ENCODE measurements at places on chromosomes 7 and 10.
A peak's percentile ranks its signal among the peaks of the same experiment; 100 is the strongest.

DNA sequence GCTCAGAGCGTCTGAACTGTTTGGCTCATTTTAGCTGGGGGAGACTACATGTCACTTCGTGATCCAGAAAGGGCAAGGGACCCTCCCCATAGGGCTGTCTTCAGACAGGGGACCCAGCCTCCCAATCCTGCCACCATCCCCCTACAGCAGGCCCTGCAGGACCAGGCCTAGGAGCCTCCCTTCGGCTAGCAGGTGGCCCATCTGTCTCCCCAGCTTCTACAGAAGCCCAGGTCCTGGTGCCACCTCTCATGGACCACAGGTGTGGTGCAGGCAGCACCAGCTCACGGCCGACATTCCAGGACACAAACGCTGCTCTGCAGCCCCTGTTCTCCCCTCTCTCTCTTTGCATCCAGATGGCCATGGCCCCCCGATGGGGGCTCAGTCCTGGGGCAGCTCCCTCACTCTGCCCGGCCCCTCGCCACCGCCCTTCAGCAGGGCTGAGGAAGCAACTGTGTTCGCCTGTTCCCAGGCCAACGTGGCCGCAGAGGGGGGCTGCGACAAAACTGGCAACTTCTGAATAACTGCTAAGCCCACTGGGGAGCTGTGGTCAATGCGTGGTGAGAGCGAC, 10.3 kb downstream of the TECPR1 start:
- no peak for DNase-seq

DNA sequence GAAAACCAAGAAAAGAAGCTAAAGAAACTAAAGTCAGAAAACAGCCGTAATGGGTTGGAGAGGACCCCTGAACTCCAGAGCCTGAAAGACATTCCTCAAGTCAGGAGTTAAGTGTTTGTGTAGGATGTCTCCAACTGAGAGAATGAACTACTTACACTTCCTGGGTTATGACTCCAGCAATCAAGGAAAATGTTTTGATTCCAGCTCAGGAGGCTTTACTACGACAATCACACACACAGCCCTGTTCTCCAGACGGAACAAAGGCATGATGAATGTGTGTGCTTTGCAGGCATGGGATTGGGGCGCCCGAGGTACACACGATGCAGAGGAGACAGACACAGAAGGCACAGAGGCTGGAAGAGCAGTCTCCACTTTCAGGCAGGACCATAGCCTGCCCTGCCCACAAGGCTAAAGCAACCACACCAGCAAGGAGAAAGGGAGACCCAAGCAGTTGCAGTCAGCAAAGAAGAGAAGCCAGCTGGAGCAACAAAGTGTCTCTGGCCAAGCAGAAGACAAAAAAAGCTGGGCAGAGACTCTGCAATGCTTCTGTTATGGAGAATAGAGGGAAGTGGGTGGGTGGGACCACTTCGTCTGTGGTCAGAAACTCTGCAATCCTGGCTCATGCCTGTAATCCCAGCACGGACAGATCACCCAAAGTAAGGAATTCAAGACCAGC, 89.1 kb downstream of the GRB10 start:
- DNase-seq = no peak

DNA sequence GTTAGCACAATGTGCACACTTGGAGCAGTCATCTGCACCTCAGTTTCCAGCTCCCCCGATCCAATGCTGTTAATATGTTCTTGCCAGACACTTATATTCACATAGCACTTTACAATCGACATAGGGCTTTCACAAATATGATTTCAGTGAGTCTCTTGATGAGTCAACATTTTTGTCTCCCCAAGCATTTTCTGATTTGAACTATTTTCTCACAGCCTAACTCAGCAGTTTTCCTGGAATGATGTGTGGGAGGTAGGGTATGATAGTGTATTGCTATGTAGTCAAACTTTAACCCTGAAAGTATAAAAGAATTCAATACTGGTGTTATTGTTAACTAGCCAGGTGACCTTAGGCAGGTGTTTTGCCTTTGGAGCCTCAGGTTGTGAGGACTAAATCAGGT, 82.5 kb upstream of the LRGUK start:
- no peak for DNase-seq

DNA sequence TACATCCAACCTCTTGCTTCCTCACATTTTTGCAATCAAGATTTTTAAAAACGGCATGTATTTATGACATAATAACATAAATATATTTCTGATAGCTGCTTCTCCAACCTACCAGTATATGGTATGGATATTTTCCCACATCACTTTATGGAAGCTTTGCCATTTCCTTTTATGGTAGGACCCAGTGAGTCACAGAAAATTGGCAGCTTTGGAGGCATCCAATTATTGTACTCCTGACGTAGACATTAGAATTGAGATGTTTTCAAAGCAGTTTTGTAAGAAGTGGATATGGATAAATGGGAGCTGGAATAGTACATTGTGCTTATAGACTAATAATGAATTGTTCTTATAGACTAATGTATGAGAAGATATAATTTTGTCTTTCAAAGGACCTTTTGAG, 23.8 kb upstream of the BICC1 start:
- no peak for DNase-seq

- DNase-seq = no peak
Observed at GRCh38 chr7:11642276-11642675, 189.7 kb downstream of the THSD7A start.

GRCh38 chr7:99631295-99632109, 14.8 kb downstream of the ZSCAN25 start:
- DNase-seq = no peak

DNA sequence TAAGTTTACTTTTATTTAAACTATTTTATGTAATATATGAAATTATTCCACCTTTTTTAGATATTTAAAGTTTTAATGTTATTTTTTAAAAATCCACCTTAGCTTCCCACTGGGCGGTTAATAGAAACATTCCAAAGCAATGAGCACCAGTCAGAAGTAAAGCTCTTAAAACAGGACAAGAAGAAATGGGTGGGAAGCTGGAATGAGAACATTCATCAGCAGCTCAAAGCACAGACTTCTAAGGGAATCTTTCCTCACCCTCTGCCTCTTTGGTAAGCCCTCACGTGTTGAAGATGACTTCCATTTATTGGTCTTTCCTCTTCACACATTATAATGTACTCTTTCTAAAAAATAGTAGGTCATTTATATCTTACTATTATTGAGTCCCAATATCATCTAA, 3.1 kb downstream of the AGMO start:
- no peak for DNase-seq

GRCh38 chr7:3568516-3568915, 267.5 kb downstream of the SDK1 start:
- DNase-seq = no peak

- DNase-seq = no peak
Observed at GRCh38 chr10:878895-879294, 52.6 kb downstream of the LARP4B start.

GRCh38 chr7:32952876-32953275, 4.4 kb upstream of the FKBP9 start:
- no peak for DNase-seq

GRCh38 chr10:70785190-70785589, at the start of gene TBATA:
TSS of gene TBATA (minus strand) at chr10:70785377. CDS start at chr10:70783379, 1,998 bp downstream.
- DNase-seq = peak; percentile 53

DNA sequence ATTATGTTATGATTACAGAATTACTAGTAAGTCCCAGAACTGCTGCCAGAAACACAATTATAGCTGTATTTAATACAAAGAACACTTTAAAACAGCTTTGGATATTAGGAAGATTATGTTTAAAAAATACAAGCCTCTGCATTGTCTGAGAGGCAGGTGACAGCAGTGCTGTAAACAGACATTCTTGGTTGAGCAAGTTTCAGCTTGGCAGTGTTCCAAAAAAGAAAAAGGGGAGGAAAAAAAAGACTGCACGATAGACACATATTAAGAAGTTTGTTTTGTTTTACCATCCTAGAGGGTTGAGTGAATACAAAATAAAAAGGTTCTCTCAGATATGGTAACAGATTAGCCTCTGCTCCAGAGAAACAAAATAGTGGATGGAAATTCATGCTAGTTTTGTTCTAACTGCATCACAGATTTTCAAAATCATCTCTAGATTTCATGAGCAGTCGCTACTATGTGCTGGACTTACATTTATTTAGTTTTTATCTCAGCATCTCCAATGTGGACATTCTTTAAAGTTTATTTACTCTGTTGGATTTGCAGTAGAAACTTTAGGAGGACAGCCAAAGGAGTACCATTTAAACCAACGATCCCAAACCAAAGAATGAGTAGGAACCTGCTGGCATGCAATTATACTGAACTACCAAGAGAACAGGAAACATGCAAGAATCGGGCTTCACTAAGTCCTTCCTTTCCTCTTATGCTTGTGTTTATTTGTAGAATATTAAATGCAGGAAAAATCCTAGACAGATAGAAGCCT, 9.0 kb downstream of the FAM204A start:
- no peak for DNase-seq

DNA sequence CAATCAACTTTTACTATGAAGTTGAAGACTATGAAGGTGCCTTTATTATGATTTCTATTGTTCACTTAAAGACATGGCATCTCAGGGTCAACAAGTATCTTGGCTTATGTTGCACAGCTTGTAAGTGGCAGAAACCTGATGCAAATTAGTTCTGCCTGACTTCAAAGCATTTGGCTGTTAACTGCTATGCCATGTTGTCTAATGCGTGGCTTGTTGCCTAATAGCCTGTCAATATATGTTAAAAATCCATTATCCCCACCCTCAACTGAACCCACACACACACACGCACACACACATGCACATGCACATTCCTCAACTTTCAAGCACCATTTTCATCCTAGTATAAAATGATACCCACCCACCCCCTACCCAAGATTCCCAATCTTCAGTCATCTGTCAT, 217.1 kb downstream of the NRG3 start:
- DNase-seq = no peak

- no peak for DNase-seq
Observed at GRCh38 chr10:91796331-91797047, 1.7 kb upstream of the TNKS2 start.

- DNase-seq = no peak
Observed at GRCh38 chr7:16514271-16514670, 12.4 kb upstream of the LRRC72 start.

DNA sequence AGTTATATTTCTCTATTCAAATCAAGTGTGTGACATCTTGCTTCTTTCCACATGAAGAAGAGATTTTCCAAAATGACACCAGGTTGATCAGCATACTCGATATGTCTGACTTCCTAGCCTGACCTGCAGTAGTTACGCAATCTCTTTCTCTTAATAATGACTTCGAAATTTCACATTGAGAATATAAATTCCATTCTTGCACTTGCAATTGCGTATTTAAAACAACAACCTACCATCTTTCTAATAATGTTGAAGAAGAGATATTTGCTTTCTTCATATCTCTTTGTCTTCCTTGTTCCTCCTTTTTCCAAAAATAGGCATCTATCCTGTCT, 276.3 kb downstream of the CSTF2T start:
- DNase-seq = no peak

DNA sequence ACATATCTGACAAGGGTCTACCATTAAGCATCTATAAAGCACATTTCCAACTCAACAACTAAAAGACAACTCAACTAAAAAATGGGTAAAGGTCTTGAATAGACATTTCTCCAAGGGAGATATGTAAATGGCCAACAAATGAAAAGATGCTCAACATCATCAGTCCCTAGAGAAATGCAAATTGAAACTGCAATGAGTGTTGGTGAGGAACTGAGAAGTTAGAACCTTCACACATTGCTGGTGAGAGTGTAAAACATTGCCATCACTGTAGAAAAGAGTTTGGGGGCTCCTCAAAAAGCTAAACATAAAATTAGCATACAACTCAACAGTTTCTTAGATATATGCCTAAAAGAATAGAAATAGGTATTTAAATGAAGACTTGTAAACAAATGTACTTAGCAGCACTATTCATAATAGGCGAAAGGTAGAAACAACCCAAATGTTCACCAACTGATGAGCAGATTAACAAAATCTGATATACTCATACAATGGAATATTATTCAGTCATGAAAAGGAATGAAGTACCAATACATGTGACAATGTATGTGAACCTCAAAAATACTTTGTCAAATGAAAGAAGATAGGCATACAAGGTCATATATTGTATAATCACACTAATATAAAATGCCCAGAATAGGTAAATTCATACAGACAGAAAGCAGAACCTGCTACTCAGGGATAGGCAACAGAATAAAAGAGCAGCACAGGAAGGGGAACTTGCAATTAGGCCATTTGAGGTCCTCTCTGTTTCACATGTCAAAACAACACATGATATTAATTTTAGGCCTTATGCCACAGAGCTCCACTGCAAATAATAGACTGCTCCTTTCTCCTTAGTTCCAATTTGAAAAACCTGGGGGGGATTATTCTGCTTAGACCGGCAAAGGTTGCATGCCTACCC, 10.6 kb upstream of the LRRC72 start:
- no peak for DNase-seq

GRCh38 chr7:141999058-141999623, 3.5 kb downstream of the MGAM start:
- no peak for DNase-seq

GRCh38 chr7:50212016-50212325, 92.5 kb upstream of the IKZF1 start:
- no peak for DNase-seq

- no peak for DNase-seq
Observed at GRCh38 chr10:14332903-14333302, 2.2 kb upstream of the FRMD4A start.

GRCh38 chr10:17838080-17838648, 29.0 kb downstream of the MRC1 start:
- DNase-seq = no peak

DNA sequence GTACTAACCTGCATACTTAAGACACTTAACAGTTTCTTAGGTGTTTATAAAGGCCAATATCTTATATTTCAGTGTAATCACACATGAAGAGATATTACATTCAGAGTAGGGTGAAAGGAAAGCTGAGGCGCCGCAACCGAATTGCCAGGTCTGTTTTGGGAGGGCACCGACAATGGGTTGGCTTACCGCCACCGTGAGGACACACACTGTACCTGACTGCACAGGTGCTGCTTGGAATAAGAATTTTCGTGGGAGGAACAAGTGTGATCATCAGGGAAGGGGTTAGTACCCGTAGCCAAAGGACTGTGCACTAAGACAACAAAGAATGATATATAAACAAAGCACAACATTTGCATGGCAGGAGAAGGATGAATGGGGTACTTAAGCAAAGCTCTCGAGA, 591.8 kb downstream of the SUGCT start:
- DNase-seq = no peak

GRCh38 chr10:125468278-125468677, 214.7 kb downstream of the TEX36 start:
- no peak for DNase-seq

DNA sequence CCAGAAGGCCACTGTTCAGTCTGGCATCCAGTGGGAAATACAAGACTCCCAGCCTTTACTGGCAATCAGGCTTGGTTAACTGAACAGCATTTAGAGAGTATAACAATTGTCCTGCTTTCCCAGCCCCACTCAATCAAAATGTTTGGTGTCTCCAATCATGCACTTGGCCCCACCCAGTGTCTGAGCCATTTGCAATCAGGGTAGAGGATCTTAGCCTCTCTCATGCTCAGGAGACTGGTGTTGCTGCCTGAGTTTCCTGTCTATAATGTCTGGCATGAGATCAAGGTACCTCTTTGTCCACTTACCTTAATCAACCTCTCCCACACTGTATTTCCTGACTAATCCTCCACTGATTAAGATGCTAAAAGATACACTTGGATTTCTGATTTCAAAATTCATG, 290.2 kb upstream of the GHITM start:
- DNase-seq = no peak

- DNase-seq = no peak
Observed at GRCh38 chr7:134059921-134060320, 67.2 kb upstream of the LRGUK start.

GRCh38 chr7:76358011-76358480, 745 bp downstream of the YWHAG start:
- DNase-seq = peak; percentile 80
